ENCODE measurements at places on chromosomes 11 and 22. TPM values are rescaled to one million over a fixed set of nuclear protein-coding genes. Genes with fewer than 3 reads are reported as not detected.

Gene APOL1
- polyA plus RNA-seq, result 24.2 TPM

Gene OR10D3
- not detected for polyA plus RNA-seq

Gene SCUBE1
- polyA plus RNA-seq, result 3.0 TPM

GRCh38 chr11:118017111-118017510 is 30.9 kb downstream of the IL10RA start:
- no peak for DNase-seq
- H3K36me3 ChIP-seq, result no peaks in the 10 kb centered on the region
- H3K4me3 ChIP-seq, result no peak overlapping the region
- H3K27me3 ChIP-seq, result no peaks in the 10 kb centered on the region
- no peak overlapping the region for H3K27ac ChIP-seq
- H3K4me1 ChIP-seq, result peaks cover 42% of the 10 kb centered on the region

DNA sequence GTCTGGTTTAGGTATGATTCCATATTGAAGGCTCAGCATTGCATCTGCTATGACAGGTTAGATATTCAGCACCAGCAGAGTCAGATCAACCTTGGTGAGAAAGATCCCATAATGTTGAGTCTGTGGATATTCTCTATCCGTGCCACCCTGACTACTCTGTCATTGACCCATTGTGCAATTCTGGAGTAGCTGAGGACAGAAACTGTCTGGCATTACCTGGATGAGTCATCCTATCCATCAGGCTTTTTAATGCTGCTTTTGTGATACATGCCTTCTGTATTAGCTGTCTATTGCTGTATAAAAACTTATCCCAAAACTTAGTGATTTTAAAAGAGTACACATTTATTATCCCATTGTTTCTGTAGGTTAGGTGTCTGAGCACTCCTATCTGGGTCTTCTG is 189.1 kb upstream of the FAT3 start:
- no peak for DNase-seq
- H3K36me3 ChIP-seq, result no peaks in the 10 kb centered on the region
- no peak overlapping the region for H3K4me3 ChIP-seq
- H3K27ac ChIP-seq, result no peak overlapping the region
- no peaks in the 10 kb centered on the region for H3K4me1 ChIP-seq

- H3K36me3 ChIP-seq, result peaks cover 52% of the 10 kb centered on the region
- H3K4me3 ChIP-seq, result no peak overlapping the region
- peaks cover 31% of the 10 kb centered on the region for H3K4me1 ChIP-seq
- no peak overlapping the region for H3K27ac ChIP-seq
- no peaks in the 10 kb centered on the region for H3K27me3 ChIP-seq
Measured at GRCh38 chr11:69670158-69670845, 4.9 kb downstream of the LTO1 start.
